Epithelial cell of alveolus of lung (primary cell): ENCODE measurements at places on chromosomes 1 and 21. TPM values are rescaled to one million over a fixed set of nuclear protein-coding genes. Genes with fewer than 3 reads are reported as not detected.

NTMT2 gene
- not detected in 2 replicates for total RNA-seq

MAEL gene
- not detected in 2 replicates for total RNA-seq

FCRL1 gene
- total RNA-seq: not detected in 2 replicates

ADCY10 gene
- total RNA-seq: 0.78 and 1.2 TPM in 2 replicates

CSF3R gene
- total RNA-seq: under 0.01 and 4.0 TPM in 2 replicates

TMEM51 gene
- 14.1 and 21.6 TPM in 2 replicates for total RNA-seq

GNAT2 gene
- 0.32 TPM in 1 of 2 replicates, not detected in the other for total RNA-seq
